ENCODE measurements at places on chromosomes 3 and 15.

DNA sequence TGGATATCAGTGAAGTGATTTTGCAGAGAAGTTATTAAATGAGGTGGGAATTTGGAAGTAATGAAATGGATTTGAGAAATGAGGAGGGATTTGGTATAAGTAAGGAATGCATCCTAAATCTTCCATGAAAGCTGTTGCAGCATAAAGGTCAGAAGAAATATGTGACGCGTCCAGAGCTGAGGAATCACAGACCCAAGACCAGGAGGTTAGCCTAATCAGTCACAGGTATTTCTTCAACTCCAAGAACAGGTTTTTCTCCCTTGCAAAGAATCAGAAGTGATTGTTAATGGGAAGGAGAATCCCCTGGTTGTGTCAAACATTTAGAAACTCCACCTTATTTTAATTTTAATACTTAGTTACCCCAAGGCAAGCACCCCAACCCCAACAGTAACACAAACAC lies 253.2 kb downstream of the MEX3B start:
- no peak for DNase-seq

- DNase-seq: no peak
These were observed 286.7 kb downstream of the DOCK3 start for GRCh38 chr3:50961386-50961785.

- no peak for DNase-seq
These were observed 215.1 kb upstream of the UBE2E1 start for GRCh38 chr3:23590424-23591273.

GRCh38 chr15:63701365-63701764 lies 104.2 kb downstream of the FBXL22 start:
- no peak for DNase-seq

DNA sequence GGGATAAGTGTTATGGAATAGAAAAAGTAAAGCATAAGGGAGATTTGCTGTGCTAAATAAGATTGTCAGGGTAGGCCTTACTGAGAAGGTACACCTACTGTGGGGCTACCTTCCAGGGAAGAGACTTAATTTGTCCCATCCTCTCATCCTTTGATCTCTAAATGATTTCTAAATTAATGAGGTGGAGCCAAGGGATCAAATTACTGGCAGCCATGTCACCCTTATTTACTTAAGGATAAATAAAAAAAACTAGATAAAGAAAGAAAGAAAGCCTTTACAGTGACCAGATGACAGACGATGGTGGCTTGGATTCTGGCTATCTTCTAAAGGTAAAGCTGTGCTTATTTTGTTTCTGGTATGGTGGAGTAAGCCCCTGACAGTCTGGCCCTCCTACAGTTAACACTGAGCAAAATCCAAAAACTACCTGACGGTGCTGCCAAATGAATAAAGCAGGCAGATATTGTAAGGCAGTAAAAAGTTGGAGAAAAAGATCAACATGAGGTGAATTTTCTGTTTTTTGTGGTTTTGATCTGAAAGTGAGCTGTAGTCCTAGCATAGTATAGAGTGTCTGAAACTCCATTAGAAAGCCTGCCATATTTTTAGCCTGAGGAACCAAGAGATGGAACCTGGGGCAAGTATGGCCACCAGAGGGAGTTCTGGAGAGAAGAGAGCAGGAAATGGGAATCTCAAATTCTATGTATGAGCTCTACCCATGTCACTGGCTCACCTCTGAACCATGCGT lies 285.1 kb upstream of the MANF start:
- DNase-seq: no peak
